Hematopoietic multipotent progenitor cell treated with erythropoietin and hydrocortisone succinate and interleukin-3 and kit ligand, for 17 days (in vitro differentiated cells): ENCODE measurements at places on chromosomes 13 and 19.

- no peak for DNase-seq
These were observed 45.2 kb upstream of the SLC7A1 start for GRCh38 chr13:29640665-29641064.

DNA sequence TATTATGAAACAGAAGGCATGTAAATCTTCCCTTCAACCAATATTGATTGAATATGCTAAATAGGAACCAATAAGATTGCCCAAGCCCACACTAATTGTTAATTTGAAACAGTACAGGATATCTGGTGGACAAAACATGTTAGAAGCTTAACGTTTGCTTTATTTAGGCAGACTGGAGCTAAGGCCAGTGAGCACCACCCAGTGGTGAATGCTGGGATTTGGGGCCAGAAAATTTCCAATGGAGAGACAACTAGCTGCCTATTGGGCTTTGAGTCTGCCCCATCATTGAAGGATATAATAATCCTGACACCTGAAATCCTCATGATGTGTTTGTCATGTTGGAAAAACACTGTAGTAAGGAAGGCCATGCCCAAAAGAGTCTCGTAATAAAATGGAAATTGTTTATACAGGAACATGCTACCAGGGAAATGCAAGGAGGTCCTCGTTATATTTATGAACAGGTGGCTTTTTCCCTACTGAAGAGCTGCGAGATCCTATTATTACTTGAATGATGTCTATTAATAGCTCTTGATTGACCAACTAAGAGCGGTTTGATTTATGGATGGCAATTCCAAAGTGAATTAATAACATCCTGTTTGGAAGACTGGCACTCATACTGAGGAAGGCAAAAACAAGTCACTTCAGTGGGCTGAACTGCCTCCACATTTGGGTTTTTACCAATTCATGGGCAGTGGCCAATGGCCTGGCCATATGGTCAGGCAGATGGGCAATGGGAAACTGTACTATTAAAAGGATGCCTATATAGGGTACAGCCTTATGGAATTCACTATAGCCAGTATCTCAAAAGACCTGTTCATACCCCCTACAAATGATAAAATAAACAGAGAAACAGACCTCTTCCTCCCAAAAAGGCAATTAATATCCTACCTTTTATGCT lies 8.7 kb downstream of the SIGLECL1 start:
- no peak for DNase-seq

DNA sequence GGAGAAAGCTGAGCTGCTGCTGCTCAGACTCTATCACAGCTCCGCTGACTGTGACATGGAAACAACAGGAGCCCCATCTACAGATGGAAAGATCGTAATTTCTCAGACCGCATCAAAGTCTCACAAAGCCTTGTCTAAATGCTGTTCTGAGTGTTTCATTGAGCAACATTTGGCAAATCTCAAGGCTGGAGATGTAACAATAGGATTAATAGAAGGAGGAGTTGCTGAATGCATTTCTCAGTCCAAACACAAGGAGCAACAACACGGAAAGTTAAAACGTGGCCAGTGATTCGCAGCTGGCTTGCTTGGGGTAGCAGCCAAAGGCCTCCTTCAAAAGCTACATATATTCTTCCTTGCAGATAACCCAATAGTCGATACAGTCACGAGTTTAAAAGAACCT lies 55.7 kb downstream of the MRPL57 start:
- DNase-seq = no peak

DNA sequence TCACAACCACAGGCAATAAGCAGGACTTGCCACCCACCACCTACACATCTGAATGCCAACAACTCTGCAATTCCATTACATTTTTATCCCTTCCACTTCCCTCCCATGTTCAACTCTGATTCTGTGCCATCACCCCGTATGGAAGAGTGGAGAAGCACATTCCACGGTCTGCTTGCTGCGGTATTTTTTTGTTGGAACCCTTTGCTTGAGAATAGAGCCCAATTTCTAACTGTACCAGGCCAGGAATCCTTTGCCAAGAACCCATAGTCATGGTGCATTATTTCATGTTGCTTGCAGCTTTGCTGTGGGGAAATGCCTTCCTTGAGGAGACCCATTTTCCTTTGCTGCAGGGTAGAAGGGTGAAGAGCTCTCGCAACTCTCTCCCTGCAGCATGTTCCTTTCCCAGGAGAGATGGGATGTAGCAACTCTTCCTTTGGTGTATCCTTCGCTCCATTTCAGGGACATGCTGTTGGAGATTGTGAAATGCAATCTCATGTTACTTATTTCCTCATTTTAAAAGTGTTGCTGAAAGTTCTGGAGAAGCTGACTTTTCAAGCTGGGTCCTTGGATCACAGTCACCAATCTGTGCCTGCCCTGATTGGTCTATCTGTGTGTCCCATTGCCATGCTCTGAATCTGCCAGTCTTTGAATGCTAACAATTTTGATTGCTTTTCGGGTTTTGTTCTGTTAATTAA lies 69.8 kb upstream of the STARD13 start:
- no peak for DNase-seq

DNA sequence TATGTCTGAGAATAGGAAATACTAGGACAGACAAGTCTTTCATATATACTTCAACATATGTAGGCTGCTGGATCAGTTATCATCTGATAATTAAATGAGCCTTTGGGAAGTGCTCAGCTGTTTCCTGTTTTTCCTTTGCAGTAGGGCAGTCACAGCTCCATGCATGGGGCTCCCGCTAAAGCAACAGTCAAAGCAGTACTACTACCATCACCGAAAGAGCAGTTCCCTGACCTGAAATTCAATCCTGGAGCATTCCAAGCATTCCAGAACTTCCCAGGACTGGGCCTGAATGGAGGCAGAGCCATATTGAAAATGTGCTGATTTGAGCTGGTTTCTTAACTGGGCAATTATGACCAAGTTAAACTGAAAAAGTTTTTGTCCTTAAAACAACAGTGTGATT lies 20.5 kb downstream of the MICU2 start:
- no peak for DNase-seq

- DNase-seq = no peak
These were observed 223.7 kb downstream of the TBC1D4 start for GRCh38 chr13:75258159-75258782.

- DNase-seq = peak; percentile 82
These were observed 21.4 kb upstream of the ZNF181 start for GRCh38 chr19:34712395-34713261.

- no peak for DNase-seq
These were observed 207.9 kb downstream of the TSHZ3 start for GRCh38 chr19:31141301-31141700.

- peak; percentile 31 for DNase-seq
These were observed 44.9 kb upstream of the USPL1 start for GRCh38 chr13:30572859-30573275.

GRCh38 chr13:21594715-21595545 lies 9.0 kb downstream of the MICU2 start:
- no peak for DNase-seq

- no peak for DNase-seq
These were observed 1.1 kb upstream of the PTGER1 start for GRCh38 chr19:14476327-14476672.

GRCh38 chr19:38361633-38362075 lies 12.7 kb upstream of the PSMD8 start:
- no peak for DNase-seq

DNA sequence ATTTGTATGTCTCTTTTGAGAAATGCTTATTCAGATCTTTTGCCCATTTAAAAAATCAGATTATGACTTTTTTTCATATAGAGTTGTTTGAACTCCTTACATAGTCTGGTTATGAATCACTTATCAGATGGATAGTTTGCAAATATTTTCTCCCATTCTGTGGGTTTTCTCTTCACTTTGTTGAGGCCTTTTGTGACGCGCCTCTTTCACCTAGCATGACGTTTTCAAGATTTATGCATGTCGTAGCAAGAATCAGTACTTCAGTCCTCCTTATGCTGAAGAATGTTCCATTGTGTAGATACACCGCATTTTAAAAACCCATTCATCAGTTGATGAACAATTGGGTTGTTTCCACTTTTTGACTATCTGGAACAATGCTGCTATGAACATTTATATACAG lies 13.4 kb downstream of the PABPC3 start:
- no peak for DNase-seq

DNA sequence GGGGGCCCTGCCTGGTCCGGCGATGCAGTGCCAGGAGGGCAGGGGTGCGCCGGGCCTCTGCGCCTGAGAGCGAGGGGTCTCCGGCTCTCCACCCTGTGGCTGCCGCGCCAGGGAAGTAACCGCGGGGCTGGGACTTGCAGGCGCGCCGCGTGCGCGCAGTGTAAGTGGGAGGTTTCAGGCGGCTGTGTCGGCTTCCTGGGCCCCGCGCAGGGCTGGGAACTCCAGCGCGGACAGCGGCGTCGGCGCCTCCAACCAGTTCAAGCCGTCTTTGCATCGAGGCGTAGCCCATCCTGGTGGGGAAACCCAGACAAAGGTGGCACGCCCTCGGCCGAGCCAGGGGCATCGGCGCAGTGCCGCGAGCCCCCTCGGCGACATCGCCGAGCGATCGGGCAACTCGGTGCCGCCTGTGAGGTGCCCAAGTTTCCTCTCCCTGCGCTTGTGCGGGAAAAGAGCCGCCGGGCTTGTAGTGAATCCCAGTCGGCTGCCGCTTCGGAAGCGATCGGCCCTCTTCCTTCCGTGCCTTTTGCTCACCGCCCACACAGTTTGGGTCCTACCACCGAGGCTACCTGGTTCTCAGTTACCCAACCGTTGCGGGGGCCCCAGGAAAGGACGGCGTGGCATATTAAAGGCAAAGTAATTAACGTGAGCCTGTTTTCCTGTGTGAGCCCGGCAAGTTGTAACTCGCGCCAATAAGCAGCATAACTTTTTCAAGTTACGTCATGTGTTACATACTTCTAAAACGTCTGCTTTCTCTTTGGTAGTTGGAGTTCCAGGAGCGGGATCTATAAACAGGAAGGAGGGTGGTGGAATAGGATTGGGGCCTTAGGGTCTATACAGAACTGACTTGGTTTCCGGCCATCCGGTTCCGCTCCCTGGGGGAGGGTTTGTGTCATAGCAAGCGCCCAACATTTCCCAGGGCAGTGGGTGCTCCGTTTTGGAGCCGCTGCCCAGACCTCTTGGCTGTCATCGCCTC lies 1.2 kb downstream of the LRCH1 start:
- no peak for DNase-seq

GRCh38 chr13:106118996-106119395 lies 416.5 kb downstream of the EFNB2 start:
- no peak for DNase-seq

- DNase-seq = no peak
These were observed 18.6 kb downstream of the SERPINE3 start for GRCh38 chr13:51357928-51358595.
